ENCODE measurements at places on chromosomes 12 and 14.

GRCh38 chr12:94171595-94171930 lies 23.2 kb downstream of the PLXNC1 start:
- DNase-seq: peak; percentile 17

DNA sequence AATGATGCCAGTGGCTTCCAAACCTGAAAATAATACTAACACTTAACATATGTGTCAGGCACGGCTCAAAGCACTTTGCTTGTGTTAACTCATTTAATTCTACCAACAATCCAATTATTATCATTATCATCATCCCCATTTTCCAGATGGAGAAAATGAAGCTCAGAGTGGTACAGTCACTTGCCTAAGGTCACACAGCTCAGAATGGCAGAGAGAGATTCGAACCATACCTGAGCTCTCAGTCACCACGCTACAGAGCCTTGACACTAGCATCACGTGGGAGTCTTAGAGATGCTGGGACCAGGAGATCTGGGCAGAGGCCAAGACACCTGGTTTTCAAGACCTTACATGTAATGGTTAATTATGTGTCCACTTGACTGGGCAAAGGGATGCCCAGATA lies 34.2 kb downstream of the DHX37 start:
- no peak for DNase-seq

GRCh38 chr14:58739674-58740073 lies 101.9 kb downstream of the DACT1 start:
- DNase-seq: no peak

DNA sequence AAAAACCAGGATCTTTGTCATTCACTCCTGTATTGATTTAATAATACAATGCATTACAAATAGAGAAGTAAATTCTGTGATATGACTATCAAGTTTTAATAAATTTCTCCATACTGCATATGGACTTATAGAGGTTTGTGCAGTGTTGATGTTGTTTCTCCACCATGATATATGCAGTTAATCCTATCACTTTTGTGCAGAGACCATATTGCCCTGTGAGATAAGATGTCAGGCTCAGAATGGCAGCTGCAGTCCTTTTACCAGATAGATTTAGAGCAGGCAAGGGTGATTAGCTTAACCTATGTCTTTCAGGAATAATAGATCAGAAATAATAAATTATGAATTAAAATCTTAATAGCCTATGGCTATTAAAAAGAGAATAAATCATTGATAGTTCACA lies 38.6 kb upstream of the KCNJ8 start:
- no peak for DNase-seq

DNA sequence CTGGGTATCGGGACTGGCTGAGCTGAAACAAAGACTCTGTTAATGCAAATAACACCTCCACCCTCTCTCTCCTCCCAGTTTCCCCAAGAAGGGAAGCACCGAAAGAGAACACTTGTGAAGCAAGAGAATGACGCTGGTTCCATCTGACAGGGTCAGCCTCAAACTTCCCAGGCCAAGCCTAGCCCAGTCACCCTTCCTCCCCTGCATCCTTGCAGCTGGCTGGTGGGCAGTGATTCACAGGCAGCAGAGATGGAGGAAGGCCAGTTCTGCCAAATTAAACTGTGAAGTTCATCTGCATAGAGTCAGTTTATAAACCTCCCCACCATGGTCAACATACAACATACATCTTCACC lies 2.8 kb downstream of the LRRC74A start:
- DNase-seq: no peak

Data from A172 (cell line).